ENCODE measurements at places on chromosomes 16 and 17.

DNA sequence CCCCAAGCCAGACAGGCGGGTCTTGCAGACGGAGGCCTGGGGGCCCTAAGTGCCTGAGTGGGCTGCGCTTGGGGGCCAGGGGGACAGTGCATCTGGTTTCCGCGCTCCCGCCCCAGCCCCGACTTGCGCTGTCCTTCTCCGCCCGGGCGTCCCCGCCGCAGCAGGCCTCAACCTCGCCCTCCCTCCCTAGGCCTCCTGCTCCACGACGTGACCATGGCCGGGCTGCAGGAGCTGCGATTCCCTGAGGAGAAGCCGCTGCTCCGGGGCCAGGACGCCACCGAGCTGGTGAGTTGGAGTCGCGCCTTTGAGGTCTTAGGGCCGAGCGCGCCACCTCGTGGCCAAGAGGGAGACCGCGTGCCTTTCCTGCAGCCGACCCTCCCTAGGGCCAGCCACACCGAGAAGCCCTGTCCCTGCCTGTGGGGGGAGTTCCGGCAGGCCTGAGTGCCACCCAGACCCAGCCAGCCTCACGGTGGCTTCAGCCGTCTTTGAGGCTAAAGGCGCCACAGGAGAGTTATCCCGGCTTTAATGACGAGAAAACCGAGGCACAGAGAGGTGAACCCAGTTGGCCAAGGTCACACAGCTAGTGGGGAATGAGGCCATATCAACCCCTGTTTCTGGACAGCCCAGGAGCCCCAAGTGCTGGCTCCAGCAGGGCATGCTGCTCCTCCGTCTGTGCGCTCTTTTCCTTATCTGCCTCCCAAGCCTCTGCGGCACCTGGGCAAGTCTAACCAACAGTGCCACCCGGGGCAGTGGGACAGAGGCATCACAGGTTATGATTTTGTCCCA lies 12.2 kb upstream of the NDRG4 start:
- peak; percentile 70 for DNase-seq

DNA sequence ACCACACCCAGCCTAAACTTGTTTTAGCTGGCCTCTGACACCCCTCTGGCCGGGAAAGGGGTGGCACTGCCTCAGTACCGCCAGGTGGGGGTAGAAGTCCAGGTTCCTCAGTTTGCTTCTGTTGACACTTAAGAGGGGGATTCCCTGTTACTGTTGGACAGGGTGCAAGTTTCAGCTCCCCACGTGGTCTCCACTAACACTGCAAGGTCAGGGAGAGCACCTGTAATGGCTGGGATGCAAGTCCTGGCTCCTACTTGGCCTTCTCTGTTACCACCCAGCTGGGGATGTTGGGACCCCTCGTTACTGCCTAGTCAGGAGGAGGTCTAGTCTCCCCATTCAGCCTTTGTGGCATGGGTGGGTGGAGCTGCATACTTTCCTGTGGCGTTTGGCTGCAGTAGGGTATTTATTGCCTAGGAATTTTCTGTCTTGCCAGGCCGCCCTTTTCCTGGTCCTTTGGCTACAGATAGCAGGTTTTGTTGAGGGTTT lies 10.6 kb upstream of the MFAP4 start:
- DNase-seq: no peak

DNA sequence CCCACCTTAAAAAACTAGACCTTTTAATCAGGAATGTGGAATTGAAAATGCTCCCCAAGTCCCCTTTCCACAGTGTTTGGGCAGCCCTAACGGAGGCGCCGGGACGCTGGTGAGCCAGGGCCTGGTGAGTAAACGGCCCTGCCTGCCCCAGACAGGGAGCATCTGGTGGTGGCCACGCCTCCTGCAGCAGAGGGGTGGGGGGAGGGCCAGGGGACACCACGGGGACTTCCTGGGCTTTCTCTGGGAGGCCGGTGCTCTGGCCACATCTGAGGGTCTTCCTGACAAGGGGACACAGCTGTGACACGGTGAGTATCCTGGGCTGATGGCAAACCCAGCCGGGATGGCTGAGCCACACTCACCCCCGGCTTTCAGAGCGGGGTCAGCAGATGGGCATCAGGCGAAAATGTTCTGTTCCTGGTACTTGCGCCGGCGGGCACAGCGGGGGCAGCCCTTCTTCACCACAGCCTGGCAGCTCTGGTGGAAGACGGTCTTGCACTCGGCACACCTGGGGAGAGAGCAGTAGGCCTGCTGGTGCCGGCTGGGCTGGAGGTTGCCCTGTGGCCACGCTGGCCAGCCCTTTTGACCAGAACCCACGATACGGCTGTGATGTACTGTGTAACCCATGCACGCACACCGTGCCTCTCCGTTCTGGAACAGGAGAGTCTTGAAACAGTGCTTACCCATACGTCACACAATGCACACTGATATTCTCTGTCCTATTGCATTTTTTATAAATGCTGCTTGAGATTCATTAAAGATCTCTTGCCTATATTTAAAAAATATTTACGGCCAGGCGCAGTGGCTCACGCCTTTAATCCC lies 5.0 kb upstream of the ARHGAP27 start:
- no peak for DNase-seq

DNA sequence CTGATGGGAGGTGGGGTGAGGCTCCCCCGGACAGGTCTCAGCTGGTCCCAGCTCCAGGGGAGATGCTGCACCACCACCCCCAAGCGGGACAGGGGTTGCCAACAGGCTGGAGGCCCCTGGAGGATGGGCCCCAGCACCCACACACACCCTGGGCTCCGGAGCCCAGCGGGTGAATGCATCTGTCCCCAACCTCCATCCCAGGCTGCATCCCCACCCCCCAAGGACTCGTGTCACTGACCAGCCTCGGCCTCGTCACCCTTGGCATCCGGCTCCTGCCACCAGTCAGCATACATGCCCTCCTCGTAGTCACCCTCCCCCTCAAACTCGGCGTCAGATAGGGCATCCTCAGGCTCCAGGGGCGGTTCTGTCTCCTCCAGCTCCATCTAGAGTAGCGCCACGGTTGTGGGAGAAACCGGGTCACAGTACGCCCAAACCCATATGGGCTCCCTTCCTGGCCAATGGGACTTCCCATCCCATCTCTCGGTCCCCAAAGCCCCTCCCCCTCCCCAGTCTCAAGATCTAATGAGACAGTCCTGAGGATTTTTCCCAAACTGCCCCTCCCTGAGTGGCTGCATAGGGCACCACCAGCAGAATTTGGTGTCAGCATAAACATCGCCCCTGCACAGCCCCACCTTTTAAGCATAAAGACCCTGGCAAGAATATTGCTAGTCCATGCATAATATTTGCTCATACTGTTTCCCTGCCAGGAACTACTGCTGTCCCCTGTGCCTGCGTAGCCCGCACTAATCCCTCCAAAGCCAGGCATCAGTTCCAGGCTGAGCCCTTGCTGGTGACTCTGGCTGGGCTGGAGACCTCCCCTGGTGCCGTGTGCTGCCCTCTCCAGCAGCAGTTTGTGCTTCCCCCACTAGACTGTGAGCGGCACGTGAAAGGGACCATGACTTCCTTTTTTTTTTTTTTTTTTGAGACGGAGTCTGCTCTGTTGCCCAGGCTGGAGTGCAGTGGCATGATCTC lies 8.4 kb downstream of the P3H4 start:
- DNase-seq: no peak

- DNase-seq: peak; percentile 78
These were observed 9.8 kb downstream of the SLC16A3 start for GRCh38 chr17:82238472-82239201.

DNA sequence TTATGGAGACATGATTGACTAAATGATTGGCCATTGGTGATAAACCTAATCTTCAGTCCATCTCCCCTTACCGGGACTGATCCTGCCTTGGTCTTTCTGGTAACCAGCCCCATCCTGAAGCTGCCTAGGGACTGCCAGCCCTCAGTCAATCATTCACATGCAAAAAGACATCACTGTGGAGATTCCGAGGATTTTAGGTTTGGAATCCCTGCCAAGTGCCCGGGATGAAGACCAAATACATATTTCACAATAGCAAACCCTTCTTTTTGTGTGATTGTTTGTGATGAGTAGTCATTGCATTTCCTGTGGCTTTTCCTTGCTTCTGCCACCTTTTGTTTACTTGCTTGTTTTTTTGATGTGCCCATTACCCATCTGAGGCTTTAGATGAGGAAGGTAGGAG lies 44.0 kb downstream of the EPN2 start:
- no peak for DNase-seq
